Left ventricle myocardium superior (tissue), 1 donor: ENCODE measurements at places on chromosomes 16 and 17. TPM values are rescaled to one million over a fixed set of nuclear protein-coding genes. Genes with fewer than 3 reads are reported as not detected.

The RGS11 gene
- 14.8 TPM for total RNA-seq

DNA sequence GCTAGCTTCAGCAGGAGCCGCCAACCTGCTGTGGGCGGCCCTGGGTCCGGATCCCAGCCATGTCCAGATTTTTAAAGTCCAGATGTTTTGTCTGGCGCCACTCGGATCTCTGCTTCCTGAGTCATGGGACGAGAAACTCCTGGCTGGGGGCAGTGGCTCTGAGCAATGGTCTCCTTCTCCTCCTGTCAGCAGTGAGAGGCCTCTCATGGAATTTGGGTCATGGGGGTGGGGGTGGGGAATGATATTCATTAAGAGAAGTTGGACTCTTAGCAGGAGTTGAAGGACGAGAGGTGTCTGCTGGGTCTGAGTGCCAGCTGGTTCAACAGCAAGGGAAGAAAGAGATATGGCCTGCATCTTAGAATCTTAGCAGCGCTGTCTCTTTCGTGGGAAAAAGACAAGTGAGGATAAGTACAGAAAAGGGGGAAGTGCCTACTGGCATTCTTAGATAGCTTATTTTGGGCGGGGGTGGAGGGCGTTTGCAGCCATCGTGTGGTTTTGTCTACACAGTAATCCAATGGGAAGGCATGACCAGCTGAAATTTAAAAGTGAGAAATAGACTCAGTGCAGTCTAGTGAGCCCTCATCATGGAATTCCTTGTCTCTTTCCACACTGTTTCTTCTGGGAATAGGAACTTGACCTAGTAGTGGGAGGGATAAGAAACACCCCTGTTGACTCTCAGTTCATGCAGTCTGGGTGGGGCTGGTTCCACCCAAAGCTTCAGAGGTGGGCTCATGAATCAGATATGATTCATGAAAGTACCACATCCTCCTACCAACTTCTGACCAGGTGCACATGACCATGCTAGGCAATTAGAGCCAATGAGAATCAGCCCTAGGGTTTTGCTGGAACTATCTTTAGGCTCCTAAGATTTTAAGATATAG, 80.5 kb downstream of the MYH13 start:
- peak; percentile 70 for DNase-seq

- no peak for DNase-seq
Observed at GRCh38 chr16:482468-483185, 44.9 kb upstream of the CAPN15 start.

DNA sequence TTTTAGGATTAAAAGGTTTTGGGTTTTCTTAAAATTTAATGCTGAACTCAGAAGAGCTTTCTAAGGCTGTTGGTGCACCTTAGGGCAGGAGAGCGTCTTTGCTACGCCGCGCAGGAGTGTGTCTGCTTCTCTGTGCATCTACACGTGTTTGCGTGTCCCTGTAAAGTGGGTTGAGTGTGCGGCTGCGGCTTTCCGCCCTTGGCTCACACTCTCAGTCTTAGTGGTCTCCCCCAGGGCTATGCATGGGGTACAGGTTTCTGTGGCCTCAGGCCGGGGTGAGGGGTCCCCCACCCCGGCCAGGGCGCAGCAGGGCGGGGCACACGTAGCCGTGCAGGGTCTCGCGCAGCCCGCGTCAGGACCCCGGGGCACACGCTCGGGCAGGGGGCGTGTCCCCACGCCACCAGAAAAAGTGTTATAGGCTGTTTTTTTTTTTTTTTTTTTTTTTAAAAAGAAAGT, 727 bp upstream of the TENT4B start:
- DNase-seq, result no peak

The TMEM114 gene
- total RNA-seq, result not detected

The CORO1A gene
- total RNA-seq, result 10.3 TPM

DNA sequence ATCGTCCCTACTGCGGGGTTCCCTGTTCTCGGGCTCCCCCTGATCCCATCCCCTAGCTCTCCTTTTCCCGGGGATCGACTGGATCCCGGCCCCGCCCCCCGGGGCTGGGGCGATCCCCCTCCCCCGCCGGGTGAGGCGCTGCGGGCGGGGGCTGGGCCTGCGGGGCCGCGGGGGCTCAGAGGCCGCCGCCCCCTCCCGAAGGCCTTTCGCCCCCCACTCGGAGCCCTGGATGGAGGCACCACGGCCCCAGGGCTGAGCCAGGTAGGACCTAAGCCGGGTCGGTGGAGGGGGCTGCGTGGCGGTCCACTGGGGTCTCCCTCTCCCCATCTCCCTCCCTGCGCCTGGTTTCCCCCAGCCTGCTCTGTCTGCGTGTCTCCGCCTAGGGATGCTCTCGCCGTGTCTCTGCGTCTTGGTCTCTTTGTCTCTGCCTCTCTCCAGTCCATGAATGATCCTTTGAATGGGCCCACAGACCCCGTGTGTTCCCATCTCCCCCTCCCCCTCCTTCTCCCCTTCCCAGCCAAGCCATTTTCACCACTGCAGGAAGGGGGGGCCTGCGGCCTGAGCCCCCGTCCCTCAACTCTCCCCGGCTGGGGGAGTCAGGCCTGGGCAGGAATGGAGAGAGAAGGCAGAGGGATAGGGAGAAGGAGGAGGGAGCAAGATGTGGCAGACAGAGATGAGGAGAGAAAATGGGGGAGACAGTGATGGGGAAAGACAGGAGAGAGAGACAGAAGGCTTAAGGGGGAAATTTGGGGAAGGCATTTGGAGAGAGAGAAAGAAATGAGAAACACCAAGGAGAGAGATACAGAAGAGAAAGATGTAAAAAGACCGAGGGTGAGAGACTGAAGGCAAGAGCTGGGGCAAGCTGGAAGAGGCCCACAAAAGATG, 1.7 kb upstream of the TMEM256 start:
- peak; percentile 48 for DNase-seq

The PVALEF gene
- total RNA-seq, result 0.20 TPM

GRCh38 chr17:64491994-64492393, 4.9 kb downstream of the POLG2 start:
- DNase-seq, result no peak

The HNF1B gene
- total RNA-seq, result not detected

The WDR81 gene
- 7.6 TPM for total RNA-seq

The ZACN gene
- total RNA-seq, result not detected

DNA sequence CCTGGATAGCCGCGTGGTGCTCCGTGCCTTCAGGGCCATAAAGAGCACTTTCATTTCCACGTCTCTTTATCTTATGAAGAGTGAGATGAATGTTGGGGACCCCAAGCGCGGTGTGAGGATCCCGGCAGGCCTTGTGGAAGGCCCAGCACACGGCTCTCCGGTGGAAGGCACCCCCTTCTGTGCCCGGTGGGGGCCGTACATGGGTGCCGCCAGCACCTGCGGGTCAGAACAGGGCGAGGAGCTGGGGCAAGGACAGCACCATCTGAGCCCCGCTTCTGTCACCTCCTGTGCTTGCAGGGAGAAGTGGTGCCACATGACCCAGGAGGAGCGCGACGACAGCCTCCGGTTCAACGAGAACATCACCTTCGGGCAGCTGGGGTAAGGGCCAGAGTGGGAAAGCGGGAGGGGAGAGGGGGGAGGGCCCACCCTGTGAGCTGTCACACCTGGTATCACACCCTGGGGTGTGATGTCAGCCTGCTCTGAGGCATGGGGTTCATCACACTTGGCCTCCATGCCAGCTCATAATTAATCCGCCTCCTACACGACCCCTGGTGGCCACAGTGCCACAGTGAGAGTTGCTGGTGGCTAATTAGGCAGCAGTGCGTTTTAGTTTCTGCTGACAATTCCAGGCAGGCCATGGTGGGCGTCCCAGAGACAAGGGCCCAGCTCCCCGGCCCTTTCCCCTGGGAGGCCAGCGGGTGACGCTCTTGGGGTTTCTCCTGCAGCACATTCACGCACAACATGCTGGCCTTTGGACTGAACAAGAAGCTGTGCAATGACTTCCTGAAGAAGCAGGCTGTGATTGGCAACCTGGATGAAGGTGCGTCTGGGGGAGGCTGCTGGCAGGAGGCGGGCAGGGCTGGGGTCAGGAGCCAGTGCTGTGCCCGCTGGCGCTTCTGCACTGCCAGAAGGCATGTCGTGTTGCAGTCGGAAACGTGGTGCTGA, 25.7 kb downstream of the CIBAR2 start:
- DNase-seq, result peak; percentile 89

- DNase-seq, result no peak
Observed at GRCh38 chr17:29291163-29291752, 2.7 kb downstream of the NUFIP2 start.

DNA sequence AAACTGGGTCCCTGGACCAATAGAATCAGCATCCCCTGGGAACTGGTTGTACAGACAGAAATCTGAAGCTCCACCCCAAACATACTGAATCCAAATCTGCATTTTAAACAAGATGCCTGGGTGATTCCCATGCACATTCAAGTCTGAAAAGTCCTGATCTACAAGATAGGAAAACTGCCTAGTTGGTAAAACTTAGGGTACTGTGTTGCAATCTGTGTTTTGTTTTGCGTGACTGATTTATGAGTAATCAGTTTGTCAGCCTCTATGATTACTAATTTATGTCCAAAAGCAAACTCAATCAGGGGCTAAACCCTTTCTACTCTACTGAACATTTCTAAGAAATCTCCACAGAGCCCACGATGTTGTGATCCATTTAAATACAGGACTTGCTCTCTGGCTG, 103.8 kb downstream of the YPEL2 start:
- no peak for DNase-seq

- peak; percentile 37 for DNase-seq
Observed at GRCh38 chr16:79132701-79133100, 467.8 kb downstream of the MAF start.

The OR1A1 gene
- total RNA-seq, result not detected
